ENCODE measurements at places on chromosomes 5 and 9.

- DNase-seq = no peak
Measured at GRCh38 chr9:116635908-116636307, 51.2 kb upstream of the TRIM32 start.

- no peak for DNase-seq
Measured at GRCh38 chr5:173699966-173700365, 83.5 kb upstream of the BOD1 start.

DNA sequence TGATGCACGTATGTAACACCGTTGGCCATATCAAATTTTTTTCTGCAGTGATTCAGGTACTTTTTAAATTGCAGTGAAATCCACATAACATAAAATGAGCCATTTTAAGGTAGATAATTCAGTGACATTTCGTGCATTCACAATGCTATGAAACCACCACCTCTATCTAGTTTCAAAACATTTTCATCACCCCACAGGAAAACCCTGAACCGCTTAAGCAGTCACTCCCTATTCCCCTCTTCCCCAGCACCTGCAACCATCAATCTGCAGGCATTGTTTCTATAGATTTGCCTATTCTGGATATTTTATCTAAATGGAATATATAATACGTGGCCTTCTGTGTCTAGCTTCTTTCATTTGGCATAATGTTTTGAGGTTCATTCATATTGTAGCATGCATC, 79.2 kb downstream of the BOD1 start:
- DNase-seq = no peak

- peak; percentile 59 for DNase-seq
Measured at GRCh38 chr9:124617477-124618141, 110.4 kb upstream of the NR5A1 start.

- peak; percentile 35 for DNase-seq
Measured at GRCh38 chr9:76456202-76456926, 2.6 kb upstream of the GCNT1 start.

DNA sequence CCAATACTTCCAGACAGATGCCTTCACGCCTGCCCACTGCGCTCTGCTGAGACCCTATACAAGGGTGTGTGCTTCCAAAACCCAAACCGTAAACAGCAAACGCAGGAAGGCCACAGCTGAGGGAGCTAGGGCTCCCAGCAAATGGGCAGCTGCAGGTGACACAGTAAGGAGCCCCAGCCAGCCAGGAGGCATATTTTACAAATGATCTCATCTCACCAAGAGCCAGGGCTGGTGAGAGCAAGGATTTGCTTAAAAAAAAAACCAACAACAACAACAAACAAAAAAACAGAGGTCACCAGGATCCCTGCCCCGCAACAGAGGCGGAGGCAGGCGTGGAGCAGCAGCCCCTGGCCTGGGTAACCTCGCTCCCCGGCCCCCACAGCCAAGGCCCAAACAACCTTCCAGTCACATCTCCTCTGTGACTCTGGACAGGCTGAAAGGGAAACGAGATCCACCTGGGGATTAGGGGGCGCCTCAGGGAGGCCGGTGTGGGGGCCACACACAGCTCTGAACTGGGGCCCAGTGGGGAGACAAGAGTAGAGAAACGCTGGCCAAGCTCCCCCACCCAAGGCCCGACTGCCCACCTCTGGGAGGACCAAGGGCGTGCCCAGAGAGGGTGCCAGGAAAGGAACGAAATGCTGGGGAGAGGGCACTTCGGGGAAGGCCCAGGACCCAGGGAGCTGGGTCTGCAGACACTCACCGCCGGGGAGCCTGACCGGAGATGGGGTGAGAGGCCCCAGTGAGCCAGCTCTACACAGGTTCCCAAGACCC, 3.3 kb downstream of the NACC2 start:
- no peak for DNase-seq

GRCh38 chr5:145951071-145951470, 14.7 kb downstream of the SH3RF2 start:
- no peak for DNase-seq

GRCh38 chr9:110456681-110457080, 119.0 kb upstream of the TXNDC8 start:
- no peak for DNase-seq

DNA sequence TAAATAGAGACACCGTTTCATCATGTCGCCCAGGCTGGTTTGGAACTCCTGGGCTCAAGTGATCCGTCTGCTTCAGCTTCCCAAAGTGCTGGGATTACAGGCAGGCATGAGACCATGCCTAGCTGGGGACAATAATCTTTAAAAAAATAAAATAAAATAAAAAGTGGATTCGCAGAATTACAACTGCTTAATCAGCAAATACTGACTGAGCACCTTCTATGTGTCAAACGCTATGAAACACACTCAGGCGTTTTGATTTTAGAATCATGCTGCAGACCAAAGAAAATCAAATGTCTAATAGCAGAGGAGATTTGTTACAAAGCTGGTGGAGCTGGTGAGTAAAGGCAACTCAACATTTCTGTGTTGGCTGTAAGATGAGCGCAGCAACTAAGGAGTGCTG, 22.7 kb upstream of the SH3RF2 start:
- DNase-seq = no peak

- no peak for DNase-seq
Measured at GRCh38 chr5:160792732-160793529, 59.1 kb downstream of the ATP10B start.

- DNase-seq = no peak
Measured at GRCh38 chr5:119706049-119706448, 76.7 kb downstream of the FAM170A start.

- no peak for DNase-seq
Measured at GRCh38 chr9:19180991-19181390, 49.5 kb upstream of the DENND4C start.

DNA sequence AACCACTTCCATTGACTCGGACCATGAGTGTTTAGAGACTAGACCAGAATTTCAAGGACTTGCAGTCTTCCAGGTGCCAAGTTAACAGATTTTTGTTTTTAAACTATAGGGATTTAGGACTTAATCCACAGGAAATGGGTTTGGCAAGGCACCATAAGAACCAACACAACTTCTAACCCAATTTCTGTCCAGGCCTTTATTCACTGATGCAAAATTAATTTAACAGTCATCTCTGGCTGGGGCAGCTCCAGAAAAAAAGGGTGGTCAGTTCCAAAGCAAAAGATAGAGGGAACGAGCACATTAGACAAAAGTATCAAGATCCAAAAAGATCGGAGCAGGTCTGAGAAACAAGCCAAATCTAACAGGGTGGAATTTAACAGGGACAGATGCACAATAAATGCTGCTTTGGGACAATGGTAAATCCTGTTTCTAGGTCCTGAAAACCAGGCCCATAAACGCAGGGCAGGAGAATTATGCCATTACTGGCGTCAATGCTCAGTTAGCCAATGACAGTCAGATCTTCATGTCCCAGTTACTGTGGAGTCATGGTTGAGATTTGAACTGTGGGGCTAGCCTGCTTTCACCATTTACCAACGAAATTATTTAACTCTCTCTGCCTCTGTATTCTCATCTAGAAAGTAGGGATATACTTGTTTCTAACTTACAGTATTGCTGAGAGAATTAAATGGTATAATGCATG, 590.8 kb upstream of the BRINP1 start:
- DNase-seq = no peak

DNA sequence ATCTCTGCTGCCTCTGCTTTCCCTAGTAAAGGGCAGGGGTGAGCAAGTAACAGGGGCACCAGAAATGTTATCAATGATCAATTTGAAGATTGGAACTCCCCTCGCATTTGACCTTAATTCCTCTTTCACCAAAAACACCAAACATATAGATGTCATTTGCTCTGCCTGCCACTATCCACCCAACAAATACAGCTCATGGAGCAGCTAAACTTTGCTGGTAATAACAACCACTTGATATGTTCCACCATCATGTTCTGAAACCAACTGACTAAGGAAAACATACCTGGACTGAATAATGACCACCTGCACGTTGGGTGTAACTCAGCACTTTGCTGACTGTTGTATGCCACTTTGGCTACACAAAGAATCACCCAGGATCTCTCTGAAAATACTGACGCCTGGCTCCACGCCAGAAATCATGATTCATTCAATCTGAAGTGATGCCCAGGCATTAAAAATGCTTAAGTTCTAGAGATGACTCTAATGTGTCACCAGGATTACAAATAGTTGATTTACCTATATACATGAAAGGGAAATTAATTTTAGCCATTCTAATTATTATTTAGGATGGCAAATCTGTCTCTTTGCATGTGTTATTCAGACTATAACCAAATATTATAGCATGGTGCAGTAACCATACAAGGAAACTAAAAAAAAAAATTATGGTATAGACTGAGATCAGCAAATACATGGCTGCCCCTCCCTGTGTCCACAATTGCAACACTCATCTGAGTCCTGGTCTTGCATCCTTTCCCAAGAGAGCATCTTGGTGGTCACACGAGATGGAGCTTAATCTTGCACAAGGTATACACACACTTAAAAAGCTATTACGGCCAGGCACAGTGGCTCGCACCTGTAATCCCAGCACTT, 43.1 kb upstream of the TTC39B start:
- no peak for DNase-seq

DNA sequence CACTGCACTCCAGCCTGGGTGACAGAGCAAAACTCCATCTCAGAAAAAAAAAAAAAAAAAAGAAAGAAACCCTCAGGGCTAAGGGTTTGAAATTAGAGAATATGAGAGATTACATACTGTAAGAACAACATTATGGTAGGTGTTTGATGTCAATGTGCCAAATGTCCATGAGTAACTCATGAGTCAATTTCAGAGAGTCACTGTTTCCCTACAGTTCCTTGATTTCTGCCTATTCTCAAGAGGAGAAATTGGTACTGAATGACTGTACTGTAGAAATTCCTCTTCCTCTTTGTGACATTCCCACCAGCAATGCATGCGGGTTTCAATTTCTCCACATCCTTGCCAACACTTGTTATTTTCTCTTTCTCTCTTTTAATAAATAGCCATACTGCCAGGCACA, 35.2 kb downstream of the MARVELD2 start:
- no peak for DNase-seq

- no peak for DNase-seq
Measured at GRCh38 chr5:115313632-115314031, 17.2 kb upstream of the CCDC112 start.

GRCh38 chr5:60195083-60195482, 301.6 kb upstream of the PDE4D start:
- no peak for DNase-seq

GRCh38 chr5:81842795-81843398, 92.0 kb upstream of the SSBP2 start:
- no peak for DNase-seq

DNA sequence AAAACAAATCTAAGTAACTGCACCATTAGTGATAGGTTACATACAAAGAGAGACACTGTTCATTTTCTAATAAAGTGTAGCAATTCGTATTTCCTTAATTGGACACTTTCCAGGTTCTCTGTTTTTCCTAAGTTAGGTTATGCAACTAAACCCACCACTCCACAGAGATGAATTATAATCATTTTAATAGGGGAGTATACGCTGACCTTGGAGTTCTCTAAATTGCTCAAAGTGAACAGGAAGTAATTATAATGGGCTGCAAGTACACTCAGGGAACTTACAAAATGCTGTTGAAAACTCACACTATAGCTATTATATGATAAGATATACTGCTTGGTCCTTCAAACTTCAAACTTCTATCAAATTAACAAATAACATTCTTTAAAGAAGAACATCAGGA, 18.2 kb upstream of the ADCY2 start:
- no peak for DNase-seq

GRCh38 chr9:132077881-132078698, 1.6 kb downstream of the MED27 start:
- DNase-seq = no peak

GRCh38 chr5:76747706-76748105, 31.8 kb downstream of the F2R start:
- no peak for DNase-seq

- DNase-seq = no peak
Measured at GRCh38 chr5:76086095-76086494, 2.9 kb downstream of the SV2C start.

GRCh38 chr5:57524348-57525060, 41.9 kb upstream of the ACTBL2 start:
- no peak for DNase-seq

GRCh38 chr9:13974891-13975290, 339.1 kb downstream of the NFIB start:
- DNase-seq = no peak

DNA sequence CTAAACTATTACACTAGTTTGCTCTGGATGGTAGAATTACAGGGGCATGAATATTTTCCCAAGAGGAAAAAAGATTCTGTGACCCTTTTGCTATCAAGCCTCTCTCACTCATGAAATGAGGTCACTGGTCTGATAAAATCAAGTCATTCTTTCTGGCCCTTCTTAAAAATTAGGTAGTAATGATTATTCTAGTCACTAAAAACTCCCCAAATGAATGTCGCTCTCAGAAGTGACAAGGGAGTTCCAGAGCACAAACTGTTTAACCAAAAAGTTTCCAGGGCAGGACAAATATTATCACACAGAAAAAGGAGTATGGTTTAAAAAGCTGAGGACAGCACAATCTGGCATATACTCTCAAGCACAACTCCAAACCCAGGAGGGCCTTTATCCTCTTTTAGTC, 12.5 kb downstream of the ERMP1 start:
- DNase-seq = no peak

- no peak for DNase-seq
Measured at GRCh38 chr9:19074836-19075235, 25.6 kb downstream of the RRAGA start.

DNA sequence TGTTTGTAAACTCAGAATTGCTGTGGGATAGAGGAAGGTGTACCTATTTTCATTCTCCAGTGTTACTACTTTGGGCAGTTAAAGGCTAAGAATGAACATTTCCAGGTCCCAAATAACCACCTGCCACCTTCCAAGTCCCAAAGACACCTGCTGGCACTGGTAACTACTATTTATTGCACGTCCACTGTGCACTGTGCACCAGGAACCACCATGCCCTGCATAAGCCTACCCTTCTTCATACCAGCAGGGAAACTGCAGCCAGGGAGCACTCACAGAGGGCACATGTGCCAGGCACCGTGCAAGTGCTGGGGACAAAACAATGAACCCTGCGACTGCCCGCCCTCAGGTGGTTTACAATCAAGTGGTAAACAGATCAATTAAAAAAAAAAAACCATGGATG, 34.9 kb downstream of the RAPGEF1 start:
- no peak for DNase-seq

GRCh38 chr9:19404283-19405075, 4.3 kb upstream of the ACER2 start:
- DNase-seq = no peak

GRCh38 chr9:75265525-75265972, 177.2 kb downstream of the OSTF1 start:
- DNase-seq = peak; percentile 1

GRCh38 chr5:136155078-136155477, 22.4 kb downstream of the SMAD5 start:
- no peak for DNase-seq

GRCh38 chr5:168710706-168711105, 131.5 kb upstream of the PANK3 start:
- no peak for DNase-seq

DNA sequence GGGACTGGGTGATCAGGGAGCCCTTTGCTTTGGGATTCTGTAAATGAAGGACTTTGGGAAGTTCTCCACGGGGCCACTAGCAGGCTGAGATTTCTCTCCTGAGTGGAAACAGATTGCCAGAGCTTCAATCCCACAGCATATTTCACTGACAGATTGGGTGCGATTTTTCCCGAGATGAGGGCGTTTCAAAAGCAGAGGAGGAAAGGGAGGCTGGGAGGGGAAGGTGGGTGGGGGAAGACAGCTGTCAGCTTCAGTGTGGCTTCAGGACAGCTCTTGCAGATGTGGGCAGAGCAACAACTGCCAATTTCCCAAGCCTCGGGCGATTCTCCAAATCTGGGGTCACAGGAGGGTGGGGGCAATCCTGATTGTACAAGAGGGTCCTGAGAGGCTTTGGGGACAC, 258.5 kb upstream of the ADRA1B start:
- no peak for DNase-seq

GRCh38 chr5:127337876-127338275, 47.3 kb downstream of the MEGF10 start:
- DNase-seq = no peak
